ENCODE measurements at places on chromosomes 11 and 22. TPM values are rescaled to one million over a fixed set of nuclear protein-coding genes. Genes with fewer than 3 reads are reported as not detected.

Gene CD151
- 998 TPM for total RNA-seq

Gene SAA2
- total RNA-seq: 4.9 TPM

Gene RBMXL2
- not detected for total RNA-seq

Gene MMP13
- 4.2 TPM for total RNA-seq

Gene BIRC3
- 11.6 TPM for total RNA-seq

Gene ANO9
- not detected for total RNA-seq

Gene TMEM191C
- 1.2 TPM for total RNA-seq

All from A172 (cell line).